ENCODE measurements at places on chromosomes 1 and 21.

- DNase-seq: no peak
These were observed 838.2 kb upstream of the B3GALT2 start for GRCh38 chr1:194024659-194025058.

- no peak for DNase-seq
These were observed 450 bp downstream of the ARHGAP30 start for GRCh38 chr1:161069241-161069640.

DNA sequence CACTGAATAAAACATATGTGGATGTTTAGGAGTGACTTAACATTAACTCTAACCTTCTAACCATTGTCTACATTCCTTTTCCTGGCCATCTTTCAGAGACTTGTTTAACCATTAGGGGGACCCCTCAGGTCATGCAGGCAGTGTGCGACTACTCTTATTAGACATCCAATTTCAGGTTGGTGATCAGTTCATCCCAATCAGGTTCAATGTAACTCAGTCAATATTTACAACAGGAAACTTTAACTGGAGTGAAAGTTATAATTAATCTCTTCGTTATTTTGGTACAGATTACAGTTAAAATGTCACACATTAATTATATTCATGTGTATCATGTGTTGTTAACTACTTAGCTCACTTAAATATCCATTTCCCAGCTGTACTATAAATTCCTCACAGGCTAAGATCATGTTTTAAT, 68.8 kb upstream of the RGS1 start:
- peak; percentile 56 for DNase-seq

GRCh38 chr1:77605246-77606026, 77.0 kb downstream of the ZZZ3 start:
- no peak for DNase-seq

- DNase-seq: no peak
These were observed 102.2 kb downstream of the NTMT2 start for GRCh38 chr1:170247751-170248521.

DNA sequence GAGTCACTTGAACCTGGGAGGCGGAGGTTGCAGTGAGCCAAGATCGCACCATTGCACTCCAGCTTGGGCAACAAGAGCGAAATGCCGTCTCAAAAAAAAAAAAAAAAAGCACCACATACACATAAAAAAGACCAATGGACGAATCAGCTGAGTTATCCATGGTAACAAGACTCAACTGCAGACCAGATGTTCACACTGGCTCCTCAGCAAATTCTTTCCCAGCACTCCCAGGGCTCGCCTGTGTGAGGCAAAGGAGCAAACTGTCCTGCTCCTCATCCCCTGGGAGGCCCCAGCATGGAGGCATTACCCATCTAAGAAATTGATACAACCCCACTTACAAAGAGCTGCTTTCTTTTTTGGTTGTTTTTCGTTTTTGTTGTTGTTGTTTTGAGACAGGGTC, 3.1 kb downstream of the TMEM234 start:
- no peak for DNase-seq

GRCh38 chr21:34336245-34336644, 27.6 kb upstream of the KCNE2 start:
- no peak for DNase-seq

DNA sequence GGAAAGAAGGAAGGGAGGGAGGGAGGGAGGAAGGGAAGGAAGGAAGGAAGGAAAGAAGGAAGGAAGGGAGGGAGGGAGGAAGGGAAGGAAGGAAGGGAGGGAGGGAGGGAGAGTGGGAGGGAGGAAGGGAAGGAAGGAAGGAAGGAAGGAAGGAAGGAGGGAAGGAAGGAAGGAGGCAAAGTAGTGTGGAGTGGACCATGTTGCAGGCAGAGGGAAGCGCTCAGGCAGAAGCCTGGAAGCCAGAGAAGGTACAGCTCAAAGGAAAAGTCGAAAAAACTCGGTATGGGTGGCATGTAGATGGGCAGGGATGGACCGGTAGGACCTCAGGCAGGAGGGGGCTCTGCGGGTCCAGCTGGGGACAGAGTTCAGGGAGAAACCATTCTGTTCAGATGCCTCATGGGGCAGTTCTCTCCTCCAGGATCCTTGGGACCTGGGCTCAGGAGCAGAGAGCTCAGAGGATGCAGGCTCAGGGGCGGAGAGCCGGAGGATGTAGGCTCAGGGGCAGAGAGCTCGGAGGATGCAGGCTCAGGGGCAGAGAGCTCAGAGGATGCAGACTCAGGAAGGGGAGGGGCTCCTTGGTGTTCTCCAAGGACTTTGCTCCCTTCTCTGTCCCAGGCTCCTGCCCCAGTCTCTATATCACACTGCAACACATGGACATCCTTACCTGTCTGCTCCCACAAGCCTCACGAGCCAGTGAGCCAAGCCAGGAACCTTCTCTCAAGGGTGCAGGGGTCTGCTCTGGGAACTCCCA, 13.6 kb upstream of the PADI3 start:
- no peak for DNase-seq

- DNase-seq: no peak
These were observed 116.7 kb upstream of the GRIK3 start for GRCh38 chr1:37150986-37151385.

GRCh38 chr1:59128239-59128736, 168.6 kb upstream of the FGGY start:
- no peak for DNase-seq

- DNase-seq: no peak
These were observed 1.6 kb upstream of the PTGS2 start for GRCh38 chr1:186681801-186682200.

GRCh38 chr1:208170252-208170651, 73.9 kb downstream of the PLXNA2 start:
- no peak for DNase-seq

DNA sequence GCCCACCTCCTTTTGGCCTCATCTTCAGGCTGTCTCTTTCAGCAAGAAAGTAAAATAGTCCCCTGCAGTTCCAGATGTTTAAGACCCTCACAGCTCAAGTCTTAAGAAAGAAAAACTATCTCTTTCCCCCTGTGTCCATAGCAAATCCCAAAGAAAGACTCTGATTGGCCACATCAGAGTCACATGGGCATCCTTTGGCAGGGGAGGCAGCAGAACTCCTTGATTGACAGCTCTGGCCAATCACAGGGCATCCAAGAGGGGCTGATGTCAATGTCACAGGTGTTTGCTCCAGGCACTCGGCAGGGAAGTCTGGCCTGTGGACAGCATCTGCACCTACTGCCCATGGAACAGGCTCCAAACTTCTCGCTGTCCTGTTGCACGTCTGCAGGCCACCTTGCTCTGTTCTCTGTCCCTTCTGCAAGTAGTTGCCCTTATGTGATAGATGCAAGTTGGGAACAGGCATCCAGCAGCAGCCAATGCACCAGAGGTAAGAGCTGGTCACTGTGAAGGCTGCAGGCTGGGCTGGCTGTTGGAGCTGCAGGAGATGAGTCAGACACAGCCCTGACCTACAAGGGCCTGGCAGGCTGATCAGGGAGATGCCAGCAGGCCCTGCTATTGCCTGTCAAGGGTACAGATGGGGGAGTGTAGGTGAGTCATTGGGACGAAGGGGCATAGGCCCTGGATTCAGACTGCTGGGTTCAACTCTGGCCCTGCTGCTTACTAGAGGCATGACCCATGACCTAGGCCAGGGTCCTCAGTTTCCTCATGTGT, 96.8 kb upstream of the TMEM51 start:
- no peak for DNase-seq

DNA sequence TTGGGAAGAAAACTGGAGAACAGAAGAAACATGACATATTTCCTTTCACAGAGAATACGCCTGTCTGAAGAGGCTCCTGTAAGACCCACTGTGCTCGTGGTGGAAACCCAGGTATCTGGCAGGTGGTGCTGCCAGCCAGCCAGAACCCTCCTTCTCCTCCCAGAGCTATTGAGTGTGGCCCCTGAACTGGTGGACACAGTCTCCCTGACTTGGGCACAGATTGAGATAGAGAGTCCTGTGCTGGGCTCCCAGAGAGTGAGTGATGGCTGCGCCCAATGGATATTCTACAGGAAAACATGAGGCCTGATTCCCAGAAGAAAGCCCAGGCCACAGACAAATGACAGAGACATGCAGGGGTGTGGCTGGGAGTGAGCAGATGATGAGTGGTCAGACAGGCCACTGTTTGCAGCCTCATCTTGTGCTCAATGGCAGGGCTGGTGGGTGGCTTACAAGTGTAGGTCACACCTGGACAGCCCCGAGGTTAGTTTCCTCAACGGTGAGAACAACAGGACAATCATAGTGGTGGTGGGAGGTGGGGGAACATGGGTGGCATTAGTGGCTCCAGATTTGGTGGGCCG, 127.9 kb downstream of the PTPRU start:
- DNase-seq: no peak

Data from GM23338 (cell line).